ENCODE measurements at places on chromosomes 5 and 9.

GRCh38 chr9:111605041-111605559 is 5.7 kb upstream of the PTGR1 start:
- no peak for DNase-seq

DNA sequence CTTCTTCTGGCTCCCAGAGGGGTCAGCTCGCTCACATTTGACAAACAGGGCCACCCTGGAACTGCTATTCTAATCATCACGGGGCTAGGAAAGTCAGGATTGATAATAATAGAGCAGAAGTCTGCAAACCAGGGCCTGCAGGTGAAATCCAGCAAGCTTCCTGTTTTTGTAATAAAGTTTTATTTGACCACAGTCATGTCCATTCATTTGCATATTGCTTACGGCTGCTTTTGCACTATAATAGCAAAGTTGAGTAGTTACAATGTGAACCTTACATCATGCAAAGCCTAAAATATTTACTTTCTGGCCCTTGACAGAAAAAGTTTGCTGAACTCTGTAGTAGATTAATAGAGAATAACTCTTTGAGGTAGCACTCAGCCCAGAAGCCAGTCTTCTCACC is 63.2 kb upstream of the CTXN3 start:
- no peak for DNase-seq

DNA sequence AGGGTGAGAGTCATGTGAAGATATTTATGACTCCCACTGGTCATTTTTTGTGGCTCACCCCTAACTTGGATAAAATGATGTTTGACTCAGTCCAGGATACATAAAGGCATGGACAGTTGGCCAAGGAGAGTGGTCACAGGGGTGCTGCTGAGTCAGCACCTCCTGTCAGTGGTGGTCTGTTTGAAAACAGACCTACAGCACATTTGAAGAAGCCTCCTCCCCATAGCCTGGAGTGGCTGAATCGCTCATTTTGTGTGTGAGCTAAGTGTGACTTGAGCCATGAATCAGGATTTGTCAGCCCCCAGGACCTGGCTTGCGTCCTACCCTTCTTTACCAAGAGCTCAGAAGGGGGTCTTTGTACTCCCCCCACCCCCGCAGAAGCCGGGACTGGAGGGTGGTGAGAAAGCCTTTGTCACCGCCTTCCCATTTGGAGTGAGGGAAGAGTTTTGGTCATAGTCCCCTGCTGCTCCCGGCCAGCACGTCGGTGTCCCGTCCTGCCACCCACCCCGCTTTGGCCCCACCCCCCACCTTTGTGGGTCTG is 35.6 kb downstream of the TRIO start:
- DNase-seq = no peak

GRCh38 chr5:67146981-67147380 is 49.6 kb downstream of the CD180 start:
- no peak for DNase-seq

DNA sequence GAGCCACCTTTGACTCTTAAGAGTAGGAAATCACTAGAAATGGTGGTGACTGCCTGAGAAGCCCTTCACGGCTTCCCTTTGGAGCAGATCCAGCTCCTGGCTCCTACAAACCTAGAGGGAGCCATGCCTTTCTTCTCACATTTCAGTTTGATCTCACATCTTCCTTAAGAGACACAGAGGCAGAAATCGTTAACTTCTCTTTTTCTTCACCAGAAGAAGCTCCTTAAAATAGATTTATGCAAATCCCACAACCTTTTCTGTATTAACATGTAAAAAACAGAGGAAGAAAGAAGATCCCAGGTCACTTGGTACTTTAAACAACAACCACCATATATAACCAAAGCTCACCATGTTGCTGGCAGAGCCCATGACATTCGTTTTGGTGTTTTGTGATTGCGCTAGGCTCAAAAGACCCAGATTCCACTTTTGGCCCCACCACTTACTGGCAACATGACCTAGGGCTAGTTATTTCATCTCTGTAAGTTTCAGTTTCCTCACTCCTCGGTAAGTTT is 29.6 kb downstream of the PAX5 start:
- no peak for DNase-seq

GRCh38 chr5:130912088-130912487 is 253.0 kb downstream of the HINT1 start:
- no peak for DNase-seq

- no peak for DNase-seq
Observed at GRCh38 chr5:115985802-115986757, 23.8 kb downstream of the LVRN start.

GRCh38 chr5:43045236-43045635 is 5.1 kb upstream of the ANXA2R start:
- DNase-seq = no peak
